ENCODE measurements at places on chromosomes 4 and X. TPM values are rescaled to one million over a fixed set of nuclear protein-coding genes. Genes with fewer than 3 reads are reported as not detected.
A peak's percentile ranks its signal among the peaks of the same experiment; 100 is the strongest.

GRCh38 chr4:4919927-4920326, 60.5 kb downstream of the MSX1 start:
- DNase-seq = peak; percentile 54

Gene CCDC149
- 14.7 TPM for total RNA-seq

DNA sequence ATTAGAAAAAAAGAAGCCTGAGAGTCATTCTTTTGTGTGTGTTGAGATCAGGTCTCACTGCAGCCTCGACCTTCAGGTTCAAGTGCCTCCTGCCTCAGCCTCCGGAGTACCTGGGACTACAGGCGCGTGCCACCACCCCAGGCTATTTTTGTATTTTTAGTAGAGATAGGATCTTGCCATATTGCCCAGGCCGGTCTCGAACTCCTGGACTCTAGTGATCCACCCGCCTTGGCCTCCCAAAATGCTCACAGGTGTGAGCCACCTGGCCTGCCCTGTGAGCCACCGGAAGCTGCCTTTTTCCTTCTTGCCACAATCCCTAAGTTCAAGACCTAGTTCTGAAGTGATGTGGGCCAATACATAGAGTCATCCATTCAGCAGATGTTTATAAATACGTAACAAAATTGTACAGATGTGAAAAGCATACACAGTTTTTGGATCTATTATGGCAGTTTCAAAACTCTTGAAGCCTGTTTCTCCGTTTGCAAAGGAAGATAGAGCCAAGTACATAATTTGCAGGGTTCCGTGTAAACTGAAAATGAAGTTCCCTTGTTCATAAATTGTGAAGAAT, 536 bp upstream of the CTSO start:
- DNase-seq = no peak

GRCh38 chr4:77699731-77700210, 94.2 kb downstream of the CXCL13 start:
- DNase-seq = no peak

Gene PRPS1
- 31.5 TPM for total RNA-seq

DNA sequence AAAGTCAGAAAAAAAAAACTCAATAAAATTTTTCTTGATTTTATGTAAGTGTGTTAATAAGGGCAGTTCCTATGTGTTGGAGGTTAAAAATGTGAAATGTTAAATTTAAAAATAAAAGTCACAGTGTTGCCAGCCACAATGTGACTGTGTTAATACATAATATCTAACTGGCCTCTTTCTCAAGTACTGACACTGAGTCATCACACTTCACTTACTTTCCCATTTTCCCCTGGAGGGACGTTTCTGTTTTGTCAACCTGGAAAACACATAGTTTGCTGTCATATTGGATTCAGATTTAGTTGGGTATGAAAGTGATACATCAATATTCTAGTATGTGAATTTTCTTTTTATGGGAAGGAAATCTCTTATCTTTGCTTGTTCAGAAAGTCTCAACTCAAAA, 46.4 kb downstream of the ARHGEF38 start:
- DNase-seq = peak; percentile 2

GRCh38 chr4:182878633-182879495, 38.3 kb downstream of the DCTD start:
- no peak for DNase-seq

Gene GSPT2
- 7.2 TPM for total RNA-seq

DNA sequence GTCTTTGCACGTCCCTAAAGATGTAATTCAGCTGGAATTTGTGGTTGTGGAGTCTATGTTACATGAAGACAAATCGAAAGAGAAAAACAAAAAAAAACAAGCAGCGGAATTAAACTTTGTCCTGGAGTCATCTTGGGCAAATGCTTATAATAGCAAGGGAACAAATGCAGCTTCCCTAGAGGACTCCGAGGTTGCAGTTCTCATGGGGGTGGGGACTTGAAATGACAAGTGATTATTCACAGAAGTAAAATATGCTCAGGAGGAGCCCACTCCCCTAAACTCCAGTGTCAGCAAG, 362.4 kb downstream of the ARHGAP24 start:
- DNase-seq = peak; percentile 53

Gene MFAP3L
- total RNA-seq = 8.0 TPM

Gene TCEAL2
- total RNA-seq = not detected

Gene RPS6KA3
- 45.4 TPM for total RNA-seq

DNA sequence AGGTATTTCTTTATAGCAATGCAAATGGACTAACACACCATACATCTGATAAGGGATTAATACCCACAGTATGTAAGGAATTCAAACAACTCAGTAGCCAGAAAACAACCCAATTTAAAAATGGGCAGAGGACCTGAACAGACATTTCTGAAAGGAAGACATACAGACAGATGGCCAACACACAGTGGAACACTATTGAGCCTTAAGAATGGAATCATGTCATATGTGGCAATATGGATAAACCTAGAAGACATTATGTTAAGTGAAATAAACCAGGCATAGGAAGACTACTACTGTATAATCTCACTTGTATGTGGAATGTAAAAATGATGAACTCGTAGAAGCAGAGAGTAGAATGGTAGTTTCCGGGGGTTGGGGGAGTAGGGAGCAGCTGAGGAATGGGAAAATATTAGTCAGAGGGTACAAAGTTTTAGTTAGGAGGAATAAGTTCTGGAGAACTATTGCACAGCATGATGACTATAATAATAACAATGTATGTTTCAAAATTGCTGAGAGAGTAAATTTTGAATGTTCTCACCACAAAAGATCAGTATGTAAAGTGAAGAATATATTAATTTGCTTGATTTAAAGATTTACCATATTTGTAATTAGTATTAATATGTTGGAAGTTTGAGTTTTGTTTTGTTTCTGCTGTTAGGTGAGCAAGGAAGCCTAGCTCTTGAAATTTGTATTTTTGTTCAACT, 25.2 kb downstream of the WDR44 start:
- no peak for DNase-seq

Gene GRXCR1
- total RNA-seq = not detected

- DNase-seq = peak; percentile 27
Measured at GRCh38 chr4:75718529-75718928, 5.8 kb upstream of the USO1 start.

- DNase-seq = no peak
Measured at GRCh38 chr4:36321176-36321575, 39.8 kb downstream of the DTHD1 start.

DNA sequence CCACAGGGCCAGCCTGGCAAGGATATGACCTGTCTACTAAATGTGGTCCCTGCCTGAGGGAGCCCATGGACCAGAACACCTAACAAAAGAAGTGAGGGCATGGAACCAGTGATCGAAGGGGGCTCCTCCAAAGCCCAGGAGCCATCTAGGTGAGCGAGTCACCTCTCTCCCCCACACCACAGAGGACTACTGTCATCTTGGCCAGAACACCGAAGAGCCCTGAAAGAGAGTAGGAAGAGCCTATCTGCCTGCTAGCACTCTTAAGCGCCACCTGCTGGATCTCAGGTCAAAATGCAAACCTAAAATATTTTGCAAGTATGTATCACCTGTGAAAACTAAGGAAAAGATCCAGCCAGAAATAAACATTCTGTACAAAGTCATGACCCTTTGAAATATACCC, 137.9 kb upstream of the ZXDB start:
- no peak for DNase-seq

GRCh38 chrX:135295238-135295943, 13.9 kb upstream of the ETDC start:
- DNase-seq = no peak

DNA sequence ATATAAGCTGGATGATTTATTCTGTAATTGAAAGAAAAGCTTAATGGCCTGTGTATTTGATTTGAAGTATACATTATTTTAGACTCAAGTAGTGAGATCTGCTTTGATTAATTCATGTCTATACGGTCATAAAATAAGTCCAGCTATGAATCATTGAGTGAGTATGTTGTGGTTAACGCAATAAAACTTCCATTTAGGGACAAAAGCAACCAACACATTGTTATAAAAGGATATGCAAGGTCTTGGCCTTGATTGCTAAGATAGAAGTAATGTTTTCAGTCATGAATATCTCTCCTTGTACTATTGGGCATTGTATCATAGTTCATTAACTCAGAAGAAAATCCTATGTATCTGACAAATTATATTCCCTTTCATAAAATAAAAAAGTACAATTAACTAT, 162.1 kb downstream of the EPHA5 start:
- DNase-seq = peak; percentile 53

- peak; percentile 23 for DNase-seq
Measured at GRCh38 chr4:141686879-141687278, 50.5 kb downstream of the IL15 start.

Gene EFHC2
- total RNA-seq = 2.9 TPM

Gene CHRDL1
- 25.9 TPM for total RNA-seq

DNA sequence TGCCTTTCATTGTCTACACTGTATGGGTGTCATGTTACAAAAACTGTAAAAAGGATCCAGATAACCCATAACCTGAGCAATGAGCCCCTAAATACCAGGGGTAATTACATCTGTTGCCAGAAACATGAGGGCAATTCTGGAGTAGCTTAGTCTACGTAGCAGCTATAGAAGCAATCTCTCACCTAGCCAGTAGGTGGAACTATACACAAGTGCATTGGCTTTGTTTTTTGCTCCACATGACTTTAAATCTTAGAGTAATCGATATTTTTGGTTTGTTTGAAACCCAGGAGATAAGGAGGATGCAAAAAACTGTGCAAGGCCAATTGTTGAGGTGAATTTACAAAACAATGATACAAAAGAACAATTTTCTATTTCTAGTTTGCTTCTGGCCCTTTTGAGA, 57.5 kb downstream of the GPR82 start:
- no peak for DNase-seq

DNA sequence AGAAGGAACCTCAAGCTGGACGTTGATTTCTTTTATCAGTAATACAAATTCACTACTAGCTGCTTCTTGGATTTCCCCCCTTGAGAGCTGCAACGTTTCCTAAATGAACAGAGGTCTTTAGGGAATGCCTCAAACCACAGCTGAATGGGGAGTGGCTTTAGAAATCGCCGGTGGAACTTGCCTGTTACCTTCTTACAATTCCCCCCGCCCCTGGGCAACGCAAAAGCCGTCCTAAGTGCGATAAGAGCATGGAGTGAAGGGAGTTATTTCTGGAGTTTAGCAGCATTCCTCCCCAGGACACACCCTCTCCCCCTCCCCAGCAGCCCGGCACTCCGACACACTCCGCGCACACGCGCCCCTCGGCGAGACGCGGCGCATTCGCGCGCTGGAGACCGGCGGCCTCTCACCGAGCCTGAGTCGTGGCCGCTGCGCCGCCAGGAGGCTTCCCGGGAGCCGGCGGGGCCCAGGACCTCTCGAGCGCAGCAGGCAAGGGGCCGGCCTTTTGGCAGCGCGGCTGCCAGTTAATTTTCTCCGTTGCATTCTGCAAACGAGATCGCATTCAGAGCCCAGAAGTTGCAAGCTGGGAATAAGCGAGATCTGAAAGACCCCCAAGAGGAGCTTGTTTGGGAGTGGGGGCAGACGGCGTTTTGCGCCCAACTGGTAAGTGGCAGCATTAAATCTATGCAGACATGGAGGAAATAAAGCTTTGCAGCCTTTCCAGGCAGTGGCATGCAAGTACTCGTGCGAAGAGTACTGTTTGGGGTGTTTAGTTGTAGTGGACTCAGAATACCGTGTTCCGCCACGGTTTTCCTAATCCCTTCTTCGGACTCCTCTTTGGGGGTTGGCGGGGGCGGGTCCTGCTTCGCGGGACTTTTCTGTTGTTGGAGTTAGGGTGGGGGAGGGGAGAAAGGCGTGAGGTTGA, 134.7 kb downstream of the PALLD start:
- DNase-seq = peak; percentile 68

Gene ATP8A1
- total RNA-seq = 2.1 TPM

Gene FAM236C
- not detected for total RNA-seq

- DNase-seq = no peak
Measured at GRCh38 chr4:15148199-15148598, 145.9 kb downstream of the CPEB2 start.

Gene PNMA5
- total RNA-seq = not detected

- no peak for DNase-seq
Measured at GRCh38 chr4:80361329-80361900, 25.9 kb downstream of the CFAP299 start.

DNA sequence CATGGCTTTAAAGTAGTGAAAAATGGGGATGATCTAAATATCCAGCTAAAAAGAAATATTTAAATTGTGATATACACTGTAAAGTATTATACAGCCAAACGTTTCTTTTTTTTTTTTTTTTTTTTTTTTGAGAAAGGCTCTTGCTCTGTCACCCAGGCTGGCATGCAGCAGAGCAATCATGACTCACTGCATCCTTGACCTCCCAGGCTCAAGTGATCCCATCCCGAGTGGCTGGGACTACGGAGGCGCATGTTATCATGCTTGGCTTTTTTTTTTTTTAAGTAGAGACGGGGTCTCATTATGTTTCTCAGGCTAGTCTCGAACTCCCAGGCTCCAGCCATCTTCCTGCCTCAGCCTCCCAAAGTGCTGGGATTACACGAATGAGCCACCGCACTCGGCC, 17.1 kb downstream of the SMIM14 start:
- DNase-seq = no peak

Gene TMEM35A
- total RNA-seq = 1.5 TPM

DNA sequence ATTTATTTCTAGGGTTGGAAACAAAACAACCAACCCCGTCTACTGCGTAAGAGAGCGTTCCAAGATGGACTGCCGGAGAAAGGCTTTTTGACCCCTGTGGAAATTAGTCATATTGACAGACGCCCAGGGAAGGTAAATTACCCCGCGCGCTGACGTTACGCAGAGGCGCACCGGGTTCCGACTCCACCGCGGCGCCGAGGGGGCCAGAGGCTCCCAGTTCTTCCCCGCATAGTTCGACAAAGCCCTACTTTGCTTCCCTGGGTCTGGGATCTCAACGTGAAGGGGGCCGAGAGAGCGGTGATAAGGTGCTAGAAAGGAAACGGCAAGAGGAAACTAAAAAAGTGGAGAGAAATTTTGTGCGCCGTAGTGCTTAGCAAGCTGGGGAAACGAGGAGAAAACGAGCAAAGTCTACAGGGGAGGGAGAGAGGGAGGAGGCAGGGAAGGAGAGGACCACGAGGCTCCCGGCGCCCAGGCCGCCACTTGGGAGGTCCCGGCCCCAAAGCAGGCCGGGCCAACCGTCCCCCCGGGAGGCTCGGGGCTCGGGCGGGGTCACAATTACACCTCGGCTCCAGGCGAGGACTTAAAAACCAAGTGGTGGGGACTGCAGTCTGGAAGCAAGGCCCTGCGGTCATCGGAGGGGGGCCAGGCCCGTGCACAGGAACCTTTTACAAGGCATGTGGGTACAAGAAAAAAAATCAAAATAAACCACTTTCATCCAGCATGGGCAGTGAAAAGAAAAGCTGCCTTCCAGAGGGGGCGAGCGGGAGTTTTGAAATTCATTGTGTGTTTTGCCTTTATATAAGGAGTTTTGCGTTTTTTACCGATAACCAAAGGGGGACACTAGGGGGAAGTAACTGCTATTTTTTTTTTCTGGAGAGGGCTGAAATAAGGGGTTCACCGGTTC, 13.2 kb downstream of the HAND2 start:
- no peak for DNase-seq

Gene RTL3
- under 0.01 TPM for total RNA-seq

GRCh38 chrX:6968231-6968630, 179.3 kb upstream of the STS start:
- no peak for DNase-seq

DNA sequence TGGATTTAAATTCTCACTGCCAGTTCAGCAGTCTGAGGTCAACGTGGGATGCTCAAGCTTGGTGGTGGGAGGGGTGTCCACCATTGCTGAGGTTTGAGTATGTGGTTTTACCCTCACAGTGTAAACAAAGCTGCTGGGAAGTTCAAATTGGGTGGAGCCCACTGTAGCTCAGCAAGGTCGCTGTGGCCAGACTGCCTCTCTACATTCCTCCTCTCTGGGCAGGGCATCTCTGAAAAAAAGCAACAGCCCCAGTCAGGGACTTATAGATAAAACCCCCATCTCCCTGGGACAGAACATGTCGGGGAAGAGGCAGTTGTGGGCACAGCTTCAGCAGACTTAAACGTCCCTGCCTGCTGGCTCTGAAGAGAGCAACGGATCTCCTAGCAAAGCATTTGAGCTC, 14.9 kb upstream of the RRAGB start:
- no peak for DNase-seq

Gene MND1
- 2.7 TPM for total RNA-seq

All from osteoblast (primary cell).